SK-N-SH (cell line): ENCODE measurements at places on chromosomes 16 and 17. TPM values are rescaled to one million over a fixed set of nuclear protein-coding genes. Genes with fewer than 3 reads are reported as not detected.

SAP30BP gene
- 145 and 158 TPM in 2 replicates for polyA plus RNA-seq

VPS9D1 gene
- polyA plus RNA-seq: 9.2 and 10.1 TPM in 2 replicates

DNA sequence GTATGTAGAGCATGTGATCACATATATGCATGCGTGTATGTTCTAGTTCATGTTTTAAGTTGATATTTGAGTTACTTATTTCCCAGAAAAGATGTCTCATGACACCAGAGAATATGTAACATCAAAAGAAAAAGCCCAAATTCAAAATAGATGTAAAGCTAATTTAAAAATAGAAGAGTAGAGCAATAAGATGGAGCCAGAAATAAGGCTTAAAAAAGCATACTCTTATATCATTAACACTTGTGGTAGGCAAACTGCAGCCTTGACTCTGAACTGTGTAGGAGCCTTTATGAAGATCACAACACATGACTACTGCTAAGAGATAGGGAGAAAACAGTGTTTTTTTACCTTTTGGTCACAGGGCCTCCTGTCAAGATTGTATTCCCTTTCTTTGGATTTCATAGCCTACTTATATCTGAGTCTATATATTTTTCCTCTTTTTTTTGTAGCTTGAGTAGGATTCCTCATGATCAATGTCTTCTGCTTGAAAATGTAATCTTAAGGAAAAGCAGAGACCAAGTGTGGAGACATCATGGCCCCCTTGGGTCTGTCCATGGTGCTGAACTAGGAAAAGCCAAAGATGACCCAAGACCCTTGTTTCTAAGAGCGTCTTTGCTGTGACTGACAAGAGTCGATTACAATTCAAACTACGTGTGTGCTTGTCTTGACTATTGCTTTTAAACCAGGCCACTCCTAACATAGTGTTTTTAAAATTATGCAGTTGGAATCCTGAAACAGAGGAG, 390.4 kb downstream of the SHISA9 start:
- H3K4me3 ChIP-seq: no peak overlapping the region
- no peaks in the 10 kb centered on the region for H3K27me3 ChIP-seq
- H3K36me3 ChIP-seq: no peaks in the 10 kb centered on the region

DNA sequence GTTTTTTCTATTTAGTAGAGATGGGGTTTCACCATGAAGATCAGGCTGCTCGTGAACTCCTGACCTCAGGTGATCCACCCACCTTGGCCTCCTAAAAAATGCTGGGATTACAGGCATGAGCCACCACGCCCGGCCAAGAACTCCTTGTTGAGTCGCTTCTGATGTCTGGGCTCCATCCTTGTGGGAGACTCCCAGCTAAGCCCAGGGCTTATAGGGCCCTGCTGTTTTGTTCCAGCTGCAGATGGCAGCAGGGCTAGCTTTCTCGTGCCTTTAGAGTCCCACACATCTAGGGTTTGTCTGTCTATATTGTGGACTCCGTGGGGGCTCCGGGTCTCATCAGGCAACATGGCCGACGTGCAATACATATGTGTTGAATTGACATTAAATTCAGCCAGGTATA, 39.3 kb upstream of the MED9 start:
- H3K27ac ChIP-seq: no peak overlapping the region
- no peak overlapping the region for H3K4me3 ChIP-seq
- no peaks in the 10 kb centered on the region for H3K36me3 ChIP-seq

DNA sequence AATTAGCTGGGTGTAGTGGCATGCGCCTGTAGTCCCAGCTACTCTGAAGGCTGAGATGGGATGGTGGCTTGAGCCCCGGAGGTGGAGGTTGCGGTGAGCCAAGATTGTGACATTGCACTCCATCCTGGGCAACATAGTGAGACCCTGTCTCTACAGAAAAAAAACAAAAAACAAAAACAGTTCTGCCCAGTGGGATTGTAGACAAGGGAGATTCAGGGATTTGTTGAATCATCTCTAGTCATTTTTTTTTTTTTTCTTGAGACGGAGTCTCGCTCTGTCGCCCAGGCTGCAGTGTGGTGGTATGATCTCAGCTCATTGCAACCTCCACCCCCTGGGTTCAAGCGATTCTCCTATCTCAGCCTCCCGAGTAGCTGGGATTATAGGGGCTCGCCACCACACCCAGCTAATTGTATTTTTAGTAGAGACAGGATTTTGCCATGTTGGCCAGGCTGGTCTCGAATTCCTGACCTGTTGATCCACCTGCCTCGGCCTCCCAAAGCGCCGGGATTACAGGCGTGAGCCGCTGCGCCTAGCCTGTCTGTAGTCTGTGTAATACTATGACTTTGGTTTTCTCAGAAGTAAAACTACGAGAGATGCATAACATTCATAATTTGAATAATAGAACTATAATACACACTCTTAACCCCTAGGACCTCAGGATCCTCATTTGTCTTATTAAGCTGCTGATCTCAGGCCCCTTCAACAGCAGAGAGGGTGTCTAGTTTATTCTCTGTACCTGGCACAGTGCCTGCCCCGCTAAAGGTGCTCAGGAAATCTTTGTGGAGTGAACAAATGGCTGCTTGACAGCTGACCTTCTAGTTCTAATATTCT, 1.4 kb downstream of the TEN1 start:
- H3K27me3 ChIP-seq: no peaks in the 10 kb centered on the region
- H3K36me3 ChIP-seq: peaks cover 2% of the 10 kb centered on the region; the same call in 1 of the 2 replicates
- DNase-seq: no peak
- peak overlapping the region; percentile 98 for H3K27ac ChIP-seq

GRCh38 chr17:82586576-82587233, 61.5 kb downstream of the WDR45B start:
- DNase-seq: no peak
- peaks cover 10% of the 10 kb centered on the region; the same call in 1 of the 2 replicates for H3K4me1 ChIP-seq
- no peak overlapping the region for H3K4me3 ChIP-seq

DNA sequence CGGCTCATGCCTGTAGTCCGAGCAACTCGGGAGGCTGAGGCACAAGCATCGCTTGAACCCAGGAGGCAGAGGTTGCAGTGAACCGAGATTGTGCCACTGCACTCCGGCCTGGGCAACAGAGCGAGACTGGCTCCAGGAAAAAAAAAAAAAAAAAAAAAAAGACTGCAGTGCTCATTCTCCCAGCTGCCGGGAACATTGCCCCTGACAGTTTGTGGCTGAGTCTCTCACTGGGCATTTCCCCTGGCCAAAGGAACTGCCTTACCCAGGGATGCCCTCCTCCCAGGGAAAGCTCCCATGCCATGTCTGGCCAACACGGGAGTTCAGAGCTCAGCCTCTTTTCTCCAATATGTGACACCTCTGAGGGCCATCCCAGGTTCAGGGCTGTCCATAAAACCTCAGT, 21.3 kb upstream of the USP10 start:
- H3K36me3 ChIP-seq: no peaks in the 10 kb centered on the region
- no peaks in the 10 kb centered on the region for H3K27me3 ChIP-seq
- H3K4me1 ChIP-seq: no peaks in the 10 kb centered on the region
- DNase-seq: no peak
